ENCODE measurements at places on chromosomes 11 and 22. TPM values are rescaled to one million over a fixed set of nuclear protein-coding genes. Genes with fewer than 3 reads are reported as not detected.

The RIMBP3B gene
- not detected for total RNA-seq

The OR51B4 gene
- total RNA-seq: not detected

The ZFP91 gene
- 29.7 TPM for total RNA-seq

The BTBD18 gene
- total RNA-seq: not detected

The MFNG gene
- not detected for total RNA-seq

All from myometrial cell (primary cell).